ENCODE measurements at places on chromosomes 16 and 17.

DNA sequence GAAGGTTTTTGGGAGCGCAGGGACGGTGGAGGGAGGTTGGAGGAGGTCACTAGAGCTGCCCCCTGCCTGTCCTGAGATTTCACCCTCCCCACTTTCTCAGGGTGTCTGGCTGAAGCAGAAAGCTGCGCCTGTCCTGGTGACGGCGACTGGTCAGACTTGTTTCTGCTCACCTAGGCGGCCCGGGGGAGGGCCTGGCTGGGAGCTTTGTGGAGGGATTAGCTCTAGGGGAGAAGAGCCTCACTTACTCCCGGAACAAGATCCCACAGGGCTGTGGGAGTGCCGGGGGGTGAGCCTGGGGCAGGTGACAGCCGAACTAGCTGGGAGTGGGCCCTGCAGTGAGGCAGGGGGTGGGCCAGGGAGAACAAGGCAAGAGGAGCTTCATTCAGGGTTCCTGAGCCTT is 11.5 kb downstream of the NHERF1 start:
- DNase-seq = no peak

GRCh38 chr17:79276821-79277220 is 202.2 kb downstream of the ENGASE start:
- DNase-seq = no peak

GRCh38 chr17:79657036-79657435 is 46.2 kb upstream of the RBFOX3 start:
- no peak for DNase-seq

DNA sequence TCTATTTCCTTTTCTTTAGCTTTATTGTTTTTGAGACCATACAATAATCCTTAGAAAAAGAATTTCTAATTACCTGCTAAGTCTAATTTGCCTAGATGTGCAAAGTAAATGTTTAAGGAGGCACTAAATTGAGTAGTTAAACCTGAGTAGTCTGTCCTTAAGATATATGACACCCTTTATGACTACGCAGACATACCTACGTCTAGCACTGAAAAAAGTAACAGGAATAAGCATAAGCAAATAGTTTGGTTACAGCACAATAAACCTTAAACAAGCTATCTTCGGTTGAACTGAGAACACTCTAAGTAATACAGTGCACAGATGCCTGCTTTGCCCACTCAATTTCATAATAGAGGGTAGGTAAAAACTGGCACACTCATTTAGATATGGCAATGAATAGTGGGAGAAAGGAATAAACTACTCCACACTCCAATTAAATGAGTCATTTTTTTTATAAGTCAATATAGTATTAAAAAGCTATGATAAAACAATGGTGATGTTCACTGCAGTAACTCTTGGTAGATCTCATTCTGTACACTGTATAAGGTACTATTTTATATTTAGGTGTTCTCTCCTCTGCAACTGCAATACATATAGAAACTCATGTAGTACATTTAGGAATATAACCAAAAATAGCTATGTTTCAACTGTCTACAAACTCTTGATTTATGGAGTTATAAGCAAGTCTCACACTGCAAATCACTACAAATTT is 19.7 kb upstream of the INTS2 start:
- no peak for DNase-seq

DNA sequence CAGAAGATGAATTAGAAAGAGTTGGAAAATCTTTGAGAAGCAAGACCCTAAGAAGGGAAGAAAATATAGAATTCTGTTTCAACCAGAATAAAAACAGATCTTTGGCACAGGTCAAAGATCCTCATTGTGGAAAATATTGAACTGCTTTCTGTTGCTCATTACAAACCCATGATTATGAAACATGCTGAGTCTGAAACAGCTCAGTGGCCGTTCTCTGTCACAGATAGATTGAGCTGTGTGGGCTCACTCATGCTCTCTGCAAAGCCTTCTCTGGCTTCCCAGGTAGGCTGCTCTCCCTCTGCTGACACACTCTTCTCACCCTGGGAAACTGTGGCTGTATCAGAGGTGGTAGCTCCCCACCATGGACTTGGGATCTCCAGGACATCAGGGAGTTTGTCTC is 3.4 kb upstream of the KRT38 start:
- no peak for DNase-seq

- no peak for DNase-seq
These were observed 5.3 kb downstream of the DHX38 start for GRCh38 chr16:72098936-72099335.

DNA sequence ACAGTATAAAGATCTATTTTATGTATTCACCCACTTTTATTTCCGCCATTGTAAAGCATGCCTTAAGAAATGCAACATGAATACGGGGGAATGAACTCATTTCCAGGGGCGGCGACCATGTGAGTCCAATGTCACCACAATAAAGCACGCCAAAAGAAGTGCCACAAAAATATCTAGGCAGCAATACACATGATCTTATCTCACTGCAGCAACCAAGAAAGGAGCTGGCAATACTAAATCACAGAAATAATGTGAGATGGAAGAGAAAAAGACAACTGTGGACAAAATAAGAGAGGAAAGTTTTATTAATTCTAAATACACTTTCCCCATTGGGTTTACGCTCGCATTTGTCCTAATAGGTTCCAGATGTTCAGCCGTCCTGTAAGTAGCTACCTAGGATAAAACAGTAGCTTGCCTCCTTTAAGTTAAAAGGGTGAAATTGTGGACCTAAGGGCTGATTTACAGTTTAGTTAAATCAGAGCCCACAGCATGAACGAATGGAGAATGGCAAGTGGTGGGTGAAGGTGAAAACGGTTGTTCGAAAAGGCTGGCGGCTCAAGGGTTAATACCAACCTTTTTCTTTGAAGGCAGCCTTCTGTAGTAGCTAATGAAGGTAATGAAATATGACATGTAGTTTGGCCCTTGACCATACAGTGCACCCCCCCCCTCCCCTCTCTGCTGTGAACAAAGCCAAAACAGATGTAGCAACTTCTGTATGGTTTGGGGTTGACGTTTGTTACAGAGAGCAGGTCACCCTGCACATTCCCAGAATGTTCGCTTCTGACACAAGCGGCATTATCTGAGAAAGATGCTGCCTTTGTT is 504.2 kb upstream of the PSMD7 start:
- no peak for DNase-seq

GRCh38 chr16:3576211-3576610 is 992 bp downstream of the NLRC3 start:
- no peak for DNase-seq

DNA sequence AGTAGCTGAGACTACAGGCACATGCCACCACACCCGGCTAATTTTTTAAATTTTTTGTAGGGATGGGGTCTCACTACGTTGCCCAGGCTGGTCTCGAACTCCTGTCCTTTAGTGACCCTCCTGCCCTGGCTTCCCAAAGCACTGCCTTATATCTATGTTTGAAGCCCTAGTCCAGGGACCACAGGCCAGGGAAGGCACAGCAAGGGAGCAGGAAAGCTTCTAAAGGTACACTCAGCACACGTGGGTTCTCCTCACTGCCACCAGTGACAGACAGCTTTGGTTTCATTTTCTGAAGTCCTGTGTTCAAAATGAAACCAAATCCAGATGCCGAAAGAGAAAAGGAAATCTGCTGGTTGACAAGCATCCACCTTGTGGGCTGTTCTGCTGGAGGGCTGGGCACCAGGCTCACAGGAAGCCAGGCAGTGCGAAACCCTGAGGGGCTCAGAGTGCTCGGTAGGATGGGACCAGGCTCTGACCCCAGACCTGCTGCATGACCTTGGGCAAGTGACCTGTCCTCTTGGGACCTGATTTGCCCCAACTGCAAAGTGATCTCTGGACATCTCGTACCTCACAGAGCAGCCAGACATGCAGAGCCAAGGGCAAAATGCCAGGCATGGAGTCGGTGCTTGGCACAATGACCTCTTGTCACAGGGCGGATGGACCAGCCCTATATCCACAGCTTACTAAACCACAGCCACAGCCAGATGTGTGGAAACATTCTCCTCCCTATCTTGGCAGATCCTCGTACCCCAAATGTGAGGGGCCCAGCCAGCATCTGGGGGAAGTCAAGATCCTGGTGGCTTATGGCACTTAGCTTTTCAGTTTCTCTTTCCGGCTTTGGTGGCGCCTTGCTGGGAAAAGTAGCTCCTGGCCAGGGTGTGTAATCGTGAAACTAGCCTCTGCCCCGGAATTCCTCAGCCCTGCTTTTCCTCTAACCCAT is 2.8 kb upstream of the SOCS1 start:
- no peak for DNase-seq

GRCh38 chr17:72255481-72255880 is 134.7 kb downstream of the SOX9 start:
- DNase-seq = no peak

All from CMK (cell line).